ENCODE measurements at places on chromosomes 16 and 17.

DNA sequence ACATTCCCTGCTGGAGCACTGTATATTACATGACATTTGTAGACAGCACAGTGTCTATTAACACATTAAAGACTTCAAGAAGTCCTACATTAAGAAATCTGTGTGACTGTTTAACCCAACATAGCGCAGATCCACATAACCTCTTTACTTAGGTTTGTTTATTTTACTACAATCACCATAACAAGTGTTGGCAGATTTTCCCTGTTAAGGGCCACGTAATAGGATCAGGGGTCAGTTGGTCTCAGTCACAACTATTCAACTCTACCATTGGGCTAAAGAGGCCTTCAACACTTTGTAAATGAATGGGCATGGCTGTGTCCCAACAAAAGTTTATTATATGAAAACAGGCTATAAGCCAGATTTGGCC lies 51.3 kb upstream of the ADORA2B start:
- DNase-seq: no peak

- DNase-seq: no peak
Measured at GRCh38 chr16:23905027-23905426, 69.2 kb downstream of the PRKCB start.

GRCh38 chr17:29292992-29293889 lies 707 bp downstream of the NUFIP2 start:
- DNase-seq: no peak

DNA sequence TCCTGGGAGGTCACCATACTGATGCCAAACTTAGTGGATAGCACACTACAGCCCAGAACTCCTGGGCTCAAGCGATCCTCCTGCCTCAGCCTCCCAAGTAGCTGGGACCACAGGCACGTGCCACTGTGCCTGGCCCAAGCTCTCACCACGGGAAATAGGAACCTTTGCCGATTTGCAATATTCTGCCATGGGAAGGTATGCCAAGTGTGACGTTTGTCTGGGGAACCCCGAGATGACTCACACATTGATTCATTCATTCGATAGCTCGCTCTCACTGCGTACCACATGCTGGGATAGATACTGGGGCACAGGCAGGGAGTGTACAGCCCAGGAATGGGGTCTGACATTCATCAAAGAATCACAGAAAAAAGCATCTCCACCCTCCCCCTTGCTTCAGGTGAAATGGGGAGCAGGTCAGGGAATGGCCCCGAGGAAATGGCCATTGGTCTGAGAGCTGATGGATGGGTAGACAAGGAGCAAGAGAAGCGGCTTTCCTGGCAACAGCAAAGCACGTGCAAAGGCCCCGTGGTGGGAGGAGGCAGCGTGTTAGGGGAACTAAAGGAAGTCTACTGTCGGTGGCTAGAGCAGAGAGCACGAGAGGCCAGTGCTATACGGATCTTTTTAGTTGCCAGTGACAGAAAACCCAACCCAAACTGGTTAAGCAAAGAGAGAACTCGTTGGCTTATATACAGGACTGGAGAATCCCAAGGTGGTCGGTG lies 44.1 kb downstream of the DNAH17 start:
- DNase-seq: no peak

GRCh38 chr16:48958681-48959080 lies 323.0 kb downstream of the CBLN1 start:
- no peak for DNase-seq

GRCh38 chr16:58847902-58848661 lies 114.0 kb upstream of the GOT2 start:
- DNase-seq: no peak

DNA sequence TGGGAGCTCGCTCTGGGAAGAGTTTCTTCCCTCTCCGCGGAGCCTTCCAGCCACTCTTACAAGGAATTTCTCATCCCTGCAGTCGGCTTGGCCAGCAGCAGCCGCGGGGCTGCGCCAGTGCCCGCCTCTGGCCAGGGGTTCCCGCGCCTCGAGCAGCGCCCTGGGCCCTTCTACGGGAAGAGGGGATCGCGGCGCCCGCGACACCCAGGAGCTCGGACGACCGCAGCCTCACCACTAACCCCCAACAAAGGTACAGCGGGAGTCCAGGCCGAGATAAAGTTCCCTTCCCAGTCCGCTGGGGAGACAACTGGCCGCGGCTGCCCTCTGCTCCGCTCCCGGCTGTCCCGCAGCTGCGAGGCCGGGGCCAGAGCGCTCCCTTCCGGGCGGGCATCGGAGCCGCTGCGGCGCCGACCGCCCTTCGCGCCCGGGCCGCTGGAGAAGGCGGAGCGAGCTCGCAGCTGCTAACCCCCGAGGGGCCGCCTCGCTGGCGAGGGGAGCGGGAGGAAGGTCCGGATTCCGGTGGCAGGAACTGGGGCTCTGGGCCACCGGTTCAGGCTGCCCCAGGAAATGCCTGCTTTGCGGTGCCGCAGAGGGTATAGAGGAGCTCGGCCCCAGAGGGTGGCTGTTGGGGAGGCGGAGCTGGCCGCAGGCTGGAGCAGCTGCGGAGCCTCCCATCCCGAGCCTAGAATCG lies 3.6 kb upstream of the HS3ST3B1 start:
- DNase-seq: no peak

- no peak for DNase-seq
Measured at GRCh38 chr16:46832757-46833459, 1.9 kb upstream of the C16orf87 start.

DNA sequence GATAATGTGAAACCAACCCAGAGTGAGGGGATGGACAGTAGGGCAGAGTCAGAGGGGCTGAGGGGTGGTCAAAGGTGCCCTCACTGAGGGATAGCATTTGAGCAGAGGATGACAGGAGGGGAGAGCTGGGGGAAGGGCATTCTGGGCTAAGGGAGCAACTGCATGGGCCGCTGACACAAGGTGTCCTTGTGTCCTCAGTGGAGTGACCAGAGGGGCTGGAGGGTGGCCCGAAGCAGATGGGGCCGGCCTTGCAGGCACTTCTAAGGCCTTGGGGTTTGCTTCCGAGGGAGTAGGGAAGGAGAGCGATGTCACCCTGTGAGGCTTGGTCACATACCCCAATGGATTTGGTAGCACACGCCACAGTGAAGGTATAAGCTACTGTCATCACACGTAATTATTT lies 10.0 kb downstream of the NUBP1 start:
- no peak for DNase-seq

DNA sequence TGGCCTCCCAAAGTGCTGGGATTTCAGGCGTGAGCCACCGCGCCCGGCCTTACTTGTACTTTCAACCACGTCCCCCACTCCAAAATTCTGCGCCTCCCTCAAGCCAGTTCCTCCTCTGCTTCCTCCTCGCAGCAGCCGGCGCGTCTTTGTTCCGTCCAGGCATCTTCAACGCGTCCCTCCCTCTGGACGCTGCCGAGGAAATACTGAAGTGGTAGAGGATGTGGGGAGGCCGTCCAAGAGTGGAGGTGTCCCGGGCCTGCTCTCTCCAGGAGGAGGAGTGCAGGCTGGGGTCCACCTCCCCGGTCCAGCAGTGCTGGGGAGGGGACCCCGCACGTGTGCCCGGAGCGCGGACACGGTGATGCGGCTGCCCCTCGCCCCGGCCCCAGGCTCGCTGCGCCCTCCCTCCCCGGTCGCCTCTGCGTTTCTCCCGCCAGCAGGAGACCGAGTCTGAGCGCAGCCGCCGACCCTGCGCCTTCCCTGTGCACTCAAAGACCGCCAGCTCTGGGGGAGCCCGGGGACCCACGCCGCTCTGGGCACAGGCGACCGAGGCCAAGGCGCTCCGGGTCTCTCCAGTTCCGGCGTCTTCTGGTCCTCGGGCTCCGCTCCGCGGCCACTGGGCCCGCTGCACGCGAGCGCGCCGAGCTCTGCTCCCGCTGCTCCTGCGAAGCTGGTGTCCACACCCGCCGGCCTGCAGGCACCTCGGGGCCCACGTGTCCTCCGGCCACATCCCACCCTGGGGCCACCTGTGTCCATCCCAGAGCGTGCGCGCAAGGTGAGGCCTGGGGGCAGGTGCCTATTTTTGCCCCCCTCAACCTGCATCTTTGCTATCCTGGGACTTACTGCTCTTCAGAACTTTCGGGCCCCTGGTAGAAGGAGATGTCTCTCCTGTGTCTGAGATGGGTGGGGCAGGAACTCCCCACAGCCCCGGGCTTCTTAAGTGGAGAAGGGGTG lies 31.7 kb downstream of the OSBPL7 start:
- DNase-seq: no peak

DNA sequence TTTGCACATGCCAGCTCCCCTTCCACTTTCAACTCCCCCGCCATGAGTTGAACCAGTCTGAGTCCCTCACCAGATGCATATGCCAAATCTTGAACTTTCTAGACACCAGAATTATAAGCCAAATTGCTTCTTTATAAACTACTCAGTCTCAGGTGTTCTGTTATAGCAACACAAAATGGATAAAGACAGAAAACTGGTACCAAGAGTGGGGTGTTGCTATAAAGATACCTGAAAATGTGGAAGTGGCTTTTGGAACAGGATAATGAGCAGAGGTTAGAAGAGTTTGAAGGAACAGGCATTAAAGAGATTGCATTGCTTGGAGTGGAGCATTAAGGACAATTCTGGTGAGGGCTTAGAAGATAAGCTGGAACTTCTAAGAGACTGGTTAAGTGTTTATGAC lies 17.2 kb upstream of the CACNG5 start:
- no peak for DNase-seq

DNA sequence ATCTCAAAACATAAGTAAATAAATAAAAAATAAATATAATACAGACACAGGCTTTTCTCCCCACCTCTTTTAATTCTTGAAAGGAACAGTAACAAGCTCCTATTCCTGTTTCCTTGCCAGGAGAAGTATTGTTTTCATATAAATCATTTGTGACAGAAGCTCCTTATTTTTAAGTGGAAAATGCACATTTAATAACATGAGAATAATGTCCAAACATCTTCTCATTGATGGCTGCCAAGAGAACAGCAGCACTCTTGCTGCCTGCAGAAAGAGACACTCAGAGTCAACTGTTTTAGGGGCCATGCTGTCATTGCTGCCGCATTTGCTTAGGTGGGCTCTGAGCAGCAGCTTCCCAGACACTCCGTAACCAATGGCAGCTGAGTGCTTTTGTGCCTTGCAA lies 580.1 kb downstream of the WWOX start:
- DNase-seq: no peak

DNA sequence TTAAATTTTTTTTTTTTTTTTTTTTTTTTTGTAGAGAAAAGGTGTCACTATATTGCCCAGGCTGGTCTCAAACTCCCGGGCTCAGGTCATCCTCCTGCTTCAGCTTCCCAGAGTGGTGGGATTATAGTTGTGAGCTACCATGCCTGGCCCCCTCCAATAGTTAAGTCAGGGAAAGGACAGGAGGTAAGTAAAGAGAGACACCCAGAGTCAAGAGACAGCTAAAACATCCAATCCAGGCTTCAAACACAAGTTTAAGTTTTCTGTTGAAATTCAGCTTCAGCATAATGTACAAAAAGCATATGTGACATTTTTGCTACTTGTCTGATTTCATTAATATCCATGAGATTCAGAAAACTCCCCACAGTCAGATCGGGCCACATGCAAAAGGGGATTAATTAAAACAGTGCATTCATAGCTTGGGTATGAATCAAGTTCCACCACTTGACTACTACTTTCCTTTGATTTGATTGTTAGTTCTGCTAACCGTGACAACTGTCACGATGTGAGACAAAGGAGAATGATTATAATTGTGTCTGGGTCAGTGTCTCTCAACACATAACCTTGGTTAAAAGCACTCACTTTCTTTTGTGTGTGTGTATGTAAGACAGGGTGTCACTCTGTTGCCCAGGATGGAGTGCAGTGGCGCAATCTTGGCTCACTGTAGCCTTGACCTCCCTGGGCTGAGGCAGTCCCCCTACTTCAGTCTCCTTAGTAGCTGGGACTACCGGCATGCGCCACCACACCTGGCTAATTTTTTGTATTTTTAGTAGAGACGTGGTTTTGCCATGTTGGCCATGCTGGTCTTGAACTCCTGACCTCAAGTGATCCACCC lies 184.9 kb downstream of the PARN start:
- no peak for DNase-seq

- DNase-seq: no peak
Measured at GRCh38 chr16:15752717-15753488, 102.9 kb downstream of the NDE1 start.

DNA sequence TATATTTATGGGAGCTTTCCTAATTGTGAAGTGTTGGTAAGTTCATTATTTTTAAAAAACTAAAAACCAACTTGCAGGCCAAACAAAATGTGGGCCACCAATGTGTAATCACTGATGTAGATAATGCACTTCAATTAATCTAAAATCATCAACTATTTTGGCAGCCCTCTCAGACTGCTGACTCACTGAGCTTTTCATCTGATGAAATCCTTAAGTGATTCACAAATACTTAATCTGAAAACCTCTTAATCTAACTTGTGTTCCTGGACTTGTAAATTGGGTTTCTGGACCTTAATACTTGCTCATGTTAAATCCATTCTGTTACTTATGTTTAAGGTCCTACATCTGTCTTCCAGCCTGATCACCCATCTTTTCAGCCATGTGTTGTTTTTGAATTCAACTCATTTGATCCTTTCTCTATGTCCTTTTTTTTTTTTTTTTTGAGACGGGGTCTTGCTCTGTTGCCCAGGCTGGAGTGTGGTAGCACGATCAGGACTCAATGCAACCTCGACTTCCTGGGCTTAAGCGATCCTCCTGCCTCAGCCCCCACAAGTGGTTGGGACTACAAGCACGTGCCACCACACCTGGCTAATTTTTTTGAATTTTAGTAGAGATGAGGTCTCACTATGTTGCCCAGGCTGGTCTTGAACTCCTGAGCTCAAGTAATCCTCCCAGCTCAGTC lies 39.0 kb downstream of the PRKCB start:
- DNase-seq: no peak

DNA sequence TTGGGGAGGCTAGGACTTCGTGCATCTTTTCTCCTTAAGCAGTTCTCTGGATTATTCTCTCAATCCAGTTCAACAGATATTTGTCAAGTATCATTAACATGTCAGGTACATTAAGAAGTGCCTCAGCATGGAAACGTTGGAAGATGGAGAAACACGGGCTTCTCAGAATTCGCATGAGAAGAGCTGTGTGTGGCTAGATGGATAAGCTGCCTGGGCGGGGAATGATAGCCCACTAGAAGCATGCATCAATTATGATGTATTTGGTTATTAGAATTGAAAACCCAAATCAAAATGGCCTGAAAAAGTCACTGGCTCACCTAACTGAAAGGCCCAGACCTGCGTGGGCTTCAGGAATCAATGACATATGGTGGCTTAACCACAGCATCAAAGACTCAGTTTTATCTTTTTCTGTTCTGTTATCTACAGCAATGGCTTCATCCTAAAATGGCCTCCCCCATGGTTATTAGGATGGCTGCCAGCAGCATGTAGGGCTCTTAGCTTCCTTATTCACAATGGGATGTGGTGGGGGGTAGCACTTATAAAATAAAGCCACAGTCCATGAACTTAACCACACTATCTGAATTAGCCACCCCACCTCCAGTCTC lies 43.9 kb downstream of the MMD start:
- no peak for DNase-seq

DNA sequence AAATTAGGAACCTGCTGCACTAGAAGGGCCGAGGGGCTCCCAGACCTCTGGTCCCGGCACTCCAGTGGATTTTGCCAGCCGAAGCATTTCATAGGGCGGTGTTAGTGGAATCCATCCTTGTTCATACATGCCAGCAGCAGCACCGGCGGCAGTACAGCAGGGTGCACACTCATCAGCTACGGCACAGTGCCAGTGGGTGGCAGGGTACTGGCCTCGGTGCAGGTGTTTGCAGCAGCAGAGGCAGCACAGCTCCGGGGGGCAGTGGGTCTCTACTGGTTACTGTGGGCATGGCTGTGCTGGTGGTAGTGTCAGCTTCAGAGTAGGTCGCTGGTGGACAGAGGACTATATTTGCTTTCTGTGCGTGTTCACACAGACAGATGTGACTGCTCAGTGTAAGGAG lies 985.7 kb downstream of the CDH8 start:
- DNase-seq: no peak

Data from DMS 273 treated with DMSO at 0.1 percent for 48 hours (cell line).